ENCODE measurements at places on chromosomes 7 and 10.

DNA sequence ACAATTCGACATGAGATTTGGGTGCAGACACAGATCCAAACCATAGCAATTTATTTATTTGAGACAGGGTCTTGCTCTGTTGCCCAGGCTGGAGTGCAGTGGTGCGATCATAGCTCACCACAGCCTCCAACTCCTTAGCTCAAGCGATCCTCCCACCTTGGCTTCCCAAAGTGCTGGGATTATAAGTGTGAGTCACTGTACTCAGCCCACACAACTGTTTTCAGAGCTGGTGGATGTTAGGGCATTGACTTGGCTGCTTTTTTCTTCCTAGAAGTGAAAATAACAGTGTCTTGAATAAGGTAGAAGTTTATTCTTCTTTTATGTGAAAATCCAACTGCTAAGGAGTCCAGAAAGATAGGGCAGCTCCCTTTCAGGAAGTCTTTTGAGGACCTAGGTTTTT lies 132.1 kb downstream of the CCDC3 start:
- DNase-seq = no peak

DNA sequence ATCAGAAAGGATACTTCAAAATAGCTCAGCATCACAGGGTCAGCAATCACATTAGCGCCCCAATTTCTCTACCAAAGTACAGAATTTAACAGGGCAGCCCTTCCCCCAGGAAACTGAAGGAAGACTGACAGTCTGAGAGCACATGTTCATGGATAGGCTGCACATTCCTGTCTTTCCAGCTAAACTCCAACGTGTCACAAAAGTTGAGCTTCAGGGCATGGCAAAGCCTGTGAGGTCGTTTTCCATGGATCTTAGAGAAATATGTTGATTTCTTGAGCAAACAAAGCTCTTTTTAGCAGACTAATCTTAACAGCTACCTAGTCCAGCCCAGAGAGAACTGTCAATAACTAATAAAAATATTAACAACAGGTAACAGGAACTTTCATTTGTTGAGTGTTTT lies 207.9 kb downstream of the GRM3 start:
- no peak for DNase-seq

GRCh38 chr7:151806204-151806603 lies 70.7 kb downstream of the PRKAG2 start:
- no peak for DNase-seq

GRCh38 chr7:66883716-66884115 lies 37.3 kb upstream of the TMEM248 start:
- peak; percentile 12 for DNase-seq
